ENCODE measurements at places on chromosomes 6 and 20.

DNA sequence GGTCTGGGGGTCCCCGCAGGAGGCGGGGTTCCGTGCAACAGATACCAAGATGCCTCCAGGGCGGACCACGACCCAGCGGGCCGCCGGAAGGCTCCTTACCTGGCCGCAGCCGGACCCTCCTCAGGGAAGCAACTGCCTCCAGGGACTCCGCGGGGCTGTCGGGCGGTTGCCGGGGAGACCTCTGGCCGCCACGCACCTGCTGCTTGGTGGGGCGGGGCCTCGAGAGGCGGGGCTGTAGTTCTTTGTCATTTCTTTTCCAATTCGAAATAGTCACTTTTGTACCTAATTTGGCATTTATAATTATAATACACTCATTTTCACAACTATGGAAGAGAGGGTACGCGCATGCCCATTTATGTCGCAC is 647 bp downstream of the AK9 start:
- peak; percentile 84 for DNase-seq

GRCh38 chr6:126795161-126795560 is 323.3 kb upstream of the RSPO3 start:
- no peak for DNase-seq

GRCh38 chr6:154558513-154558912 is 48.0 kb upstream of the CNKSR3 start:
- no peak for DNase-seq

DNA sequence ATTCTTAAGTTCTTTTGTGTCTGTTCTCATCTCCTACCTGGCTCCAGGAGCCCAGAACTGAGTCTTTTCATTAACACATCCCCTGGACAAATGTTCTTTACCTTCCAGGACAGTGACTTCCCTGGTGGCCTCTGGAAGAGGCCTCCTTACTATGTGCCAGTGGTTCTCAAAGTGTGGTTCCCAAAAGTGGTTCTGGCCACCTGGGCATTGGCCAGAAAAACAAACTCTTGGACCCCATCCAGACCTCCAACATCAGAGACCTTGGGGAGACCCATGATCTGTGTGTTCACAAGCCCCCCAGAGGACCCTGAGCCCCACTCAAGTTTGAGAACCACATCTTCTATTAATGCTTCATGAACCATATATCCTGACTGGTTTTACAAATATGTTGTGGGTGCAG is 7.2 kb upstream of the VSX1 start:
- DNase-seq = peak; percentile 35

GRCh38 chr20:48440916-48441315 is 386.9 kb downstream of the PREX1 start:
- no peak for DNase-seq

DNA sequence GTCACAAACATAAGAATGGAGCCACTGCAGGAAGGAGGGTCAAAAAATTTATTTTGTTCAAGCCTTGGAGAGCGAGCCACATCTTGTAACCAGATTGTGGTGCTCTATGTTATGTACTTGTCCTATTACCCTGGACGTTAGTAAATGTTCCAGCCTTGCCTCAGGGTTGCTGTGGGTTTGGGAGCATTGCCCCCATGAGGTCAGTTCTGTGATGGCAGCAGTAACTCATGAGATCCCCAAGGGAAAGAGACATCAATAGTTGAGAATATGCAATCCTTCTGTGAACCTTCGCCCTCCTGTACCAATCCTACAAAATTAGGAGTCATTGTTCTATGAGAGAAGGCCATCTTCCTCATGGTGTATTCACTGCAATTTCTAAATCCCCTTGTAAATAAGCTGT is 16.4 kb upstream of the CFAP206 start:
- no peak for DNase-seq

- DNase-seq = no peak
Measured at GRCh38 chr6:23016696-23017095, 447.3 kb downstream of the HDGFL1 start.

- no peak for DNase-seq
Measured at GRCh38 chr20:10478205-10478604, 43.1 kb downstream of the SLX4IP start.

DNA sequence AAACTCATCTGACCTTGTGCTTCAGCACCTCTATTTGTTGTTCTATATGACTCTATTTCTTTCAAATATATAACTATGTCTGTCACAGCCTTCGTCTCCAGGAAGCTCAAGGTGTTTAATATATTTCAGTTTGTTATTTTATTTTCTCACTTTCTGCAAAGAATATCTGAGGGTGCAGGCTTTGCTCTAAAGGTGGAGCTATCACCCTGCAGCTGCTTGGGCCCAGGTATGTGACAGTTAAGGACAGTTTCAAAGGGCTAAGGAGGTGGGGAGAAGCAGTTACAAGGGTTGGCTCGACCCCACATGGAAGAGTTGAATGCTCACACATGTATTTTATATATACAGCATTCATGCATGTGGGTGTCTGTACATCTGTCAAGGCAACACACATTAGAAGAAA is 405.6 kb downstream of the BTBD9 start:
- DNase-seq = no peak

GRCh38 chr6:91860541-91861335 is 1273.9 kb upstream of the MAP3K7 start:
- DNase-seq = no peak

- no peak for DNase-seq
Measured at GRCh38 chr20:59064214-59064722, 21.7 kb upstream of the PRELID3B start.

GRCh38 chr6:44082872-44083321 is 44.4 kb downstream of the MRPL14 start:
- DNase-seq = no peak

- no peak for DNase-seq
Measured at GRCh38 chr20:7094438-7094997, 327.0 kb downstream of the BMP2 start.

DNA sequence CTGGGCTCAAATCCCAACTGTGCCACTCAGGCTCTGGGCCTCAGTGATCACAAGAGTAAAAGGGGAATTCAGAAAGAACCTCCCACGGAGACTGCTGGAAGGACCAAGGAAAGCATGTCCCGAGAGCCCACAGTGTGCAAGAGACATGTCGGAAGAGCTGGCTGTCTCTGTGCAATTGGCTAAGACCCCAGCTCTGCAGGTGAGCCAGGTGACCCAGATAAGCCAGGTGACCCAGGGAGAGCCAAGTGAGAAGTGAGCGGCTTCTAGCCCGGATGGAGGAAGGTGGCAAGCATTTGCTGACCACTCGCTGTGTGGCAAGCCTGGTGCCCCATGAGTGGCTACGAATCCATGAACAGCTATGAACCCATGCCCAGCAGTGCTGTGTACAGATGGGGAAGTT is 59.1 kb downstream of the RIPOR3 start:
- no peak for DNase-seq

DNA sequence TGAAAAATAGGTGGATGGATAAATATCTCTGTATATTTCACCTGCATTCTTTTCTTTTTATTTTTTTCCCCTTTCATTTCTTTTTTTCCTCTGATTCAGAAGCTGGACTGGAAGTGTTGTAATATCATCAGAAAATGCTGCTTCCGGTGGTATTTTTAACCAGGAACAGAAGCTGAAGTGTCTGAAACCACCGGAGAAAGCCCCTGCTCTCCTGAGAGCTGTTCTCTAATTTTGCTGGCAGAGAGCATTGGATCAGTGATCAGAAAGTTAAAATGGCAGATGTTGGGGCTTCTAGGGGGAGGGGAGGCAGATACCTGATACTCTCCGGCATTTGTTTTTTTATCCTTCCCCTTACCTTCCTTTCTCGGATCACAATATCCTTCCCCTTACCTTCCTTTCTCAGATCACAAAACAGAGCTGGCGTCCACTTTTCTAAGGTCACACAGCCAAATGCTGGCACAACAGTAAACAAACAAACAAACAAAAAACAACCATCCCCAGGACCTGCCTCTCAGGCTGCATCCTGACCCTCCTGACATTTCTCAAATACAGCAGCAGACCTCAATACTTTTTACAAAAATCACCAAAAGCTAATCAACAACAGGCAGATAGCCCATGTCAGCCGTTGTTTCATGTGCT is 143.2 kb upstream of the ZNF217 start:
- DNase-seq = no peak

- no peak for DNase-seq
Measured at GRCh38 chr20:50876816-50877215, 54.4 kb downstream of the ADNP start.

GRCh38 chr6:31538805-31539400 is 2.9 kb downstream of the DDX39B start:
- DNase-seq = peak; percentile 52

GRCh38 chr20:21564127-21564773 is 50.4 kb upstream of the NKX2-2 start:
- no peak for DNase-seq

DNA sequence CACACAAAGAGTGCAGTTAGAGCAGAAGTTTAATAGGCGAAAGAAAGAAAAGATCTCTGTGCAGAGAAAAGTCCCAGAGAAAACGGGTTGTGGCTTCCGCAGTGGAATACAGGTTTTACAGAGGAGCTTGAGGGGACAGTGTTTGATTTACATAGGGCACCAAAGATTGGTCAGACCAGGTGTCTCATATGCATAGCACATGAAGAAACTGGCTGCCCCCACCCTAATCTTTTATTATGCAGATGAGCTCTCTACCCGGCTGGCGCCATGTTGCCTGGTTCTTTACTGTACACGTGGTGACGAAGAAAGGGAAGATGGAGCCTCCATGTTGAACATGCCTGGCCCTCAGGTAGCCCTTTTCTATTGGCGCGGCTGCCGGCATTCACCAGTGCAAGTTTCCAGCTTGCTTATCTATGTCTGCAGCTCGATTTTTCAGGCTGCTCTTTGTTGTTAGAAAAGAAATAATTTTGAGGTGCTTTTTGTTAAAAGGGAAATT is 47.4 kb downstream of the SLC35B3 start:
- DNase-seq = no peak

DNA sequence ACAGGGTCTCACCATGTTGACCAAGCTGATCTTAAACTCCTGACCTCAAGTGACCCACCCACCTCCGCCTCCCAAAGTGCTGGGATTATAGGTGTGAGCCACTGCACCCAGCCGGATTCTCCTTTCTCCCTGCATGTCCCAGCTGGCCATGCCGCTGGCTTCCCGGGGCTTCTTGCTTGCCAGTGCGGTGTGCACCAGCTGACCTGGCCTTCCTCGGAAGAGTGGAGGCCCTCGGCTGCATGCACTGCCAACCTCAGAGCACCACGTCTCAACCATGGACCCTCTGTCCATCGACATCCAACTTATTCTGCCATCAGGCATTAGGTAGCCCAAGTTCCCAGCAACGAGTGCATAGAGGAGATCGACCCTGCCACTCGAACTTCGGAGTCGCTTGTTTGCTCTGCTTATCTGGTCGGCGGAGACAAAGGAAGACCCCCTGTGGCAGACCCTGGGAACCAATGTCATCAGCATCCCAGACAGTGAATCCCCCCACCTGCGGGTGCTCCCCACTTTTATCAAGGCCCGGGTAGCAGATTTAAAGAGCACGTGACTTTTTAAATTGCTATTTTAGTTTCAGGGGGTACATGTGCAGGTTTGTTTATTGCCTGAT is 307.8 kb downstream of the CDH4 start:
- DNase-seq = no peak

GRCh38 chr6:144844596-144844995 is 559.5 kb downstream of the UTRN start:
- DNase-seq = no peak

- DNase-seq = no peak
Measured at GRCh38 chr6:12977806-12978205, 261.2 kb downstream of the PHACTR1 start.

- DNase-seq = no peak
Measured at GRCh38 chr6:148934539-148934938, 187.7 kb downstream of the UST start.

DNA sequence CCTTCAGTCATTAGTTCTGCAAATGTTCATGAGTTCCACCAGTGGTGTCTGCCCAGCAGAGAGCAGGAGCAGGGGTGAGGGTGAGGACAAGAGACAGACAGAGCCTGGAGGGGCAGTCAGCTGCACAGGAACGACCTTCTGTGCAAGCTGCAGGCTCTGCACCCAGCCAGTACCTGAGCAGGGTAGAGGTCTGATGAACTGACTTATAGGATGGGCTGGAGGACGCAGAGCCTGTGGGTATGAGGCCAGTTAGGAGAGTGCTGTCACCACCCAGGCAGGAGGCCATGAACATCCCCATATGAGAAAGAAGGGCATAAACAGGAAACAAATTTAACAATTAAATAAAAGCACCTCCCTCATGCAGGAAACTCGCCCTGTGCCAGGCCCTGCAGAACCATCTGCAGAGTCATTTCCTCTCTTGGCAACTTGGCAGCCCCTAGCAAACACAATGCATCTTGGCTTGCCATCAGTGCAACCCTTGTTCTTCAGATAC is 17.9 kb downstream of the C6orf15 start:
- DNase-seq = peak; percentile 73

GRCh38 chr6:117653949-117654348 is 21.3 kb upstream of the NUS1 start:
- no peak for DNase-seq

GRCh38 chr20:32326504-32326845 is 31.7 kb upstream of the ASXL1 start:
- no peak for DNase-seq

- no peak for DNase-seq
Measured at GRCh38 chr6:52620055-52620905, 43.4 kb upstream of the TRAM2 start.

DNA sequence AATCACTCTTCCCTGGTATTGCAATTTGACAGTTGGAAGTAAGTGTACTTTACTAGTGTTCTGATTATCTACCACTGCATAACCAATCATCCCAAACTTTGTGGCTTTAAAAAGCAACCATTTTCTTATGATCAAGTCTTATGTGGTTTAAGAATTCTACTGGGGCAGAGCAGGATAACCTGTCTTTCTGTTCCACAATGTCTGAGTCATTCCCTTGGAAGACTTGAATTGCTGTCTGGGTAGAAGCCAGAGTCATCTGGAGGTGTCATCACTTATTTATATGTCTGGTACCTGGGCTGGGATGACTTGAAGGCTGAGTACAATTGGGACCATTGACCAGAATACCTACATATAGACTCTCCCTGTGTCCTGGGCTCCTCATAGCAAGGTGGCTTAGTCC is 644.3 kb downstream of the HDGFL1 start:
- no peak for DNase-seq

- DNase-seq = no peak
Measured at GRCh38 chr6:50527985-50528384, 185.3 kb upstream of the TFAP2D start.

DNA sequence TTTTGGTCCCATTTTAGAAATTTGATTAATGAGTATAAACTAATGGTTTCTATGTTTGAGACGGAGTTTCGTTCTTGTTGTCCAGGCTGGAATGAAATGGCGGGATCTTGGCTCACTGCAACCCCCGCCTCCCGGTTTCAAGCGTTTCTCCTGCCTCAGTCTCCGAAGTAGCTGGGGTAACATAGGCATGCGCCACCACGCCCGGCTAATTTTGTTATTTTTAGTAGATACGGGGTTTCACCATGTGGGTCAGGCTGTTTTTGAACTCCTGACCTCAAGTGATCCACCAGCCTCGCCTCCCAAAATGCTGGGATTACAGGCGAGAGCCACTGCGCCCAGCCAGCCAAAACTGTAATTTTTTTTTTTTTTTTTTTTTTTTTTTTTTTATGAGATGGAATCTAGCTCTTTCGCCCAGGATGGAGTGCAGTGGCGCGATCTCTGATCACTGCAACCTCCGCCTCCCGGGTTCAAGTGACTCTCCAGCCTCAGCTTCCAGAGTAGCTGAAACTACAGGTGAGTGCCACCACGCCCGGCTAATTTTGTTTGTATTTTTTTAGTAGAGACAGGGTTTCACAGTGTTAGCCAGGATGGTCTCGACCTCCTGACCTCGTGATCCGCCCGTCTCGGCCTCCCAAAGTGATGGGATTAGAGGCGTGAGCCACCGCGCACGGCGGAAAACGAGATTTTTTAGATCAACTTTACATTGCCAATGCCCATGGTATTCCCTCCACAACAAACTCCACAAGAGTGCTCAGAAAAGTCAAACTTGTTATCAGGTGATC is 127.8 kb downstream of the HFE start:
- DNase-seq = no peak
